ENCODE measurements at places on chromosomes 7 and 10. TPM values are rescaled to one million over a fixed set of nuclear protein-coding genes. Genes with fewer than 3 reads are reported as not detected.

- no peak overlapping the region for H3K27ac ChIP-seq
- H3K4me1 ChIP-seq, result no peaks in the 10 kb centered on the region
- H3K36me3 ChIP-seq, result no peaks in the 10 kb centered on the region
- no peaks in the 10 kb centered on the region for H3K27me3 ChIP-seq
- no peak overlapping the region for H3K4me3 ChIP-seq
- no peak for DNase-seq
Measured at GRCh38 chr10:34906067-34906965, 91.2 kb upstream of the PARD3 start.

The PIK3AP1 gene
- total RNA-seq, result 10.9 TPM

GRCh38 chr10:21499701-21500577, 25.5 kb downstream of the SKIDA1 start:
- no peak overlapping the region for H3K27ac ChIP-seq
- no peak for DNase-seq
- peak overlapping the region; percentile 7 for H3K4me3 ChIP-seq
- peaks cover 38% of the 10 kb centered on the region for H3K27me3 ChIP-seq

DNA sequence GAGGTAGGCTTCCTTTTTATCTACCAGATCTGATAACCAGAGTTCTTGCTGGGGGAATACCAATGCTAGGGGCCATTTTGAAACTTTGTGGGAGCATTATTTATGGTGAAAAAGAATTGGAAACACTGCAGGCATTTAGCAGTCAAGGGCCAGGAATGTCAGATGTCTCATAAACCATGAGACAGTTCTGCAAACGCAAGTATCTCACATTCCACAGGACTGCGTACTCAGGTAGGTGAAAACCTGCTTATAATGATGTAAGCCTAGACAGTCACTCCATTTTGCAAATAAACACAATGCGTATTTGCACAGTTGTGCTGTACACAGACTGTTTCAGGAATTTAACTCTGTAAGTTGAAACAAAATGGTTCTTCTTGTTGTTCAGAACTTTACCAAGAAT, 33.9 kb downstream of the ECHDC3 start:
- no peak overlapping the region for H3K4me3 ChIP-seq
- DNase-seq, result no peak
- no peaks in the 10 kb centered on the region for H3K27me3 ChIP-seq
- no peaks in the 10 kb centered on the region for H3K36me3 ChIP-seq

The HTR7 gene
- 0.29 TPM for total RNA-seq

The MYL10 gene
- not detected for total RNA-seq

- no peak overlapping the region for H3K27ac ChIP-seq
- H3K4me1 ChIP-seq, result no peaks in the 10 kb centered on the region
- H3K27me3 ChIP-seq, result no peaks in the 10 kb centered on the region
- H3K4me3 ChIP-seq, result no peak overlapping the region
- H3K36me3 ChIP-seq, result no peaks in the 10 kb centered on the region
Measured at GRCh38 chr7:15475808-15476530, 85.8 kb downstream of the AGMO start.

DNA sequence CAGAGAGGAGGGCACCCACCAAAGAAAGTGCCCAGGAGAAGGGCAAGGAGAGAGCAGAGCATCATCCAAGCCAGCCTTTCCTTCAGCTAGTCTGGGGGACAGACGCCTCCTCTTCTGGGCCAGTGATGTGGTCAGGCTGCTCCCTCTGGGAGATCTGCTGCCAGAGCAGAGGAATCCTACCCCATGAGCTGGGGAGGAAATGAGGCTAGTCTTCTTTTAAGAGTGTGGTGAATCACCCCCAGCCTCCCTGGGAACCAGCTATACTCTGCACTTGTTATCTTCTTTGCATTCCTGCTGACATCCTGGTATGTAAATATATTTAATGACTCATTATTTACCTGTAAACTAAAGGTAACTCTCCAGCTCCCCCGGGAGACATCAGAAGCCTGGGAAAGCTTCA, 41.6 kb upstream of the EPHB6 start:
- H3K4me3 ChIP-seq, result no peak overlapping the region
- H3K27ac ChIP-seq, result no peak overlapping the region
- no peaks in the 10 kb centered on the region for H3K27me3 ChIP-seq
- H3K4me1 ChIP-seq, result no peaks in the 10 kb centered on the region
- no peak for DNase-seq

DNA sequence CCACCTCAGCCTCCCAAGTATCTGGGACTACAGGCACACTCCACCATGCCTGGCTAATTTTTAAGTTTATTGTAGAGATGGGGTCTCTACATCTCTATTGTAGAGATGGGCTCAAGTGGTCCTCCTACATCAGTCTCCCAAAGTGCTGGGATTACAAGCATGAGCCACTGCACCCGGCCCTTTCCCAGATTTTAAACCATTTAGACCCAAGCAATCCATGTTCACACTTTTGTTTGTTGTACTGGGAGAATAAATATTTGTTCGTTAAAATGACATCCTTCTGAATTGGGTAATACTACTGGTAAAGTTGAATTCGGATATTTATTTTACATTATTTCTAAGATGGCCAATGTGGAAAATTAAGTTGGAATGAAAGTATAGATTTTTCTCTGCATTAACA, 52.7 kb downstream of the MINPP1 start:
- no peaks in the 10 kb centered on the region for H3K36me3 ChIP-seq
- no peak for DNase-seq
- H3K4me1 ChIP-seq, result peaks cover 8% of the 10 kb centered on the region
- no peaks in the 10 kb centered on the region for H3K27me3 ChIP-seq

GRCh38 chr10:114195079-114195478, 15.9 kb downstream of the TDRD1 start:
- H3K4me1 ChIP-seq, result no peaks in the 10 kb centered on the region
- DNase-seq, result no peak

The MRPL32 gene
- total RNA-seq, result 62.3 TPM
